ENCODE measurements at places on chromosomes 12 and 14. TPM values are rescaled to one million over a fixed set of nuclear protein-coding genes. Genes with fewer than 3 reads are reported as not detected.

- no peaks in the 10 kb centered on the region for H3K27me3 ChIP-seq
- H3K36me3 ChIP-seq: no peaks in the 10 kb centered on the region
- H3K4me1 ChIP-seq: no peaks in the 10 kb centered on the region
- H3K4me3 ChIP-seq: no peak overlapping the region
- H3K27ac ChIP-seq: no peak overlapping the region
Measured at GRCh38 chr12:99367181-99367580, 280.4 kb upstream of the GARIN6 start.

KRAS gene
- total RNA-seq: 84.4 TPM

- H3K36me3 ChIP-seq: no peaks in the 10 kb centered on the region
- H3K27me3 ChIP-seq: no peaks in the 10 kb centered on the region
- DNase-seq: no peak
- no peaks in the 10 kb centered on the region for H3K4me1 ChIP-seq
- no peak overlapping the region for H3K27ac ChIP-seq
- no peak overlapping the region for H3K4me3 ChIP-seq
Measured at GRCh38 chr14:104554088-104554607, 25.4 kb upstream of the C14orf180 start.

DNA sequence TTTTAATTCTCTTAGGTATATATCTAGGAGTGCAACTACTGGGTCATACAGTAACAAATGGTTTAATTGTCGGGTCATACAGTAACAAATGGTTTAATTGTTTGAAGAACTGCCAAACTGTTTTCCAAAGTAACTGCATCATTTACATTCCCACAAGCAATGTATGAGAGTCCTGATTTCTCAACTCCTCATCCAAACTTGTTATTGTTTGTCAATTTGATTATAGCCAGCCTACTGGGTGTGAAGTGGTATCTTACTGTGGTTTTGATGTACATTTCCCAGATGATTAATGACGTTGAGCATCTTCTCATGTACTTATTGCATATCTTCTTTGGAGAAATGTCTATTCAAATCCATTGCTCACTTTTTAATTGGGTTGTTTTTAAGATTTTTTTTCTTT lies 67.6 kb upstream of the CFL2 start:
- H3K27ac ChIP-seq: no peak overlapping the region
- H3K36me3 ChIP-seq: peaks cover 7% of the 10 kb centered on the region
- DNase-seq: no peak
- no peak overlapping the region for H3K4me3 ChIP-seq
- H3K4me1 ChIP-seq: no peaks in the 10 kb centered on the region

KRT3 gene
- not detected for total RNA-seq

DNA sequence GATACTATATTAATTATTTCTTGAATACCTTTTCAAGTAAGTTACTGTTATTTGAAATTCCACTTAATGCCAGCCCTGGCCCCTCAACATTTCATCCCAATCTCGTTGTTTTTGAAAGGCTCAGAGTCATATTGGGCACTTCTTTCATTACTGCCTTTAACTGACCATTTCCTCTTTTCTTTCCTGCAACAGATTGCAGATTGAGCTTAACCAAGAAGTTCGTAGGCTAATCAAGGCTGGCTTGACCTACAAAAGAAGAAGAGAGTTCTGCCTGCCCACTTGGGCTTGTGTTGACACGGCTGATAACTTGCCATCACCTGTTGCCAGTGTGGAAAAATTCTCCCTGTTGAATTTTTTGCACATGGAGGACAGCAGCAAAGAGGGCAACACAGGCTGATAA lies 91.0 kb downstream of the FLRT2 start:
- no peak for DNase-seq
- H3K4me3 ChIP-seq: no peak overlapping the region
- no peaks in the 10 kb centered on the region for H3K36me3 ChIP-seq
- H3K4me1 ChIP-seq: no peaks in the 10 kb centered on the region

GRCh38 chr14:99546234-99546879 lies 57.6 kb downstream of the CCDC85C start:
- H3K27ac ChIP-seq: no peak overlapping the region
- DNase-seq: no peak
- H3K4me1 ChIP-seq: no peaks in the 10 kb centered on the region
- H3K36me3 ChIP-seq: no peaks in the 10 kb centered on the region
- H3K27me3 ChIP-seq: no peaks in the 10 kb centered on the region
- H3K4me3 ChIP-seq: no peak overlapping the region

DNA sequence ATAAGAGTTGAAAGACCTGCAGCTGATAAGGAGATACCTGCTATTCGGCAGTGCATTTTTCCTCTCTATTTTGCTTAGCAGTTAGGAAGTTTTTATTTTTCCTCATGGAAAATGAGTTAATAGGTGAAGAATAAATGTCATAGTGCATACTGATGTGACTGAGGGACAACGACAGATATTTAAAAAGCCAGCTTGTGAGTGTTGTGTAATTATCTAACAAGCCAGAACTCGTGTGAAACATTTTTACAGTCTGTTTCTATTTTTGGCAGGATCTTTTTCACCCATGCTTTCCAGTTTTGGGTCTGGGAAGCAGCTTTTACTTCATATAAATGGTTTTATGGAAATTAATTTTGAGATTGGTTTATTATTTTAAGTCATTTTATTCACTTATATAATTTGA lies 2.9 kb downstream of the FBXO34 start:
- H3K4me3 ChIP-seq: no peak overlapping the region
- H3K4me1 ChIP-seq: peaks cover 13% of the 10 kb centered on the region
- no peak for DNase-seq
- no peak overlapping the region for H3K27ac ChIP-seq
- no peaks in the 10 kb centered on the region for H3K27me3 ChIP-seq
- no peaks in the 10 kb centered on the region for H3K36me3 ChIP-seq

GRCh38 chr14:59292921-59293534 lies 104.6 kb downstream of the DAAM1 start:
- H3K36me3 ChIP-seq: no peaks in the 10 kb centered on the region
- no peak overlapping the region for H3K27ac ChIP-seq
- H3K27me3 ChIP-seq: no peaks in the 10 kb centered on the region
- no peak for DNase-seq

DNA sequence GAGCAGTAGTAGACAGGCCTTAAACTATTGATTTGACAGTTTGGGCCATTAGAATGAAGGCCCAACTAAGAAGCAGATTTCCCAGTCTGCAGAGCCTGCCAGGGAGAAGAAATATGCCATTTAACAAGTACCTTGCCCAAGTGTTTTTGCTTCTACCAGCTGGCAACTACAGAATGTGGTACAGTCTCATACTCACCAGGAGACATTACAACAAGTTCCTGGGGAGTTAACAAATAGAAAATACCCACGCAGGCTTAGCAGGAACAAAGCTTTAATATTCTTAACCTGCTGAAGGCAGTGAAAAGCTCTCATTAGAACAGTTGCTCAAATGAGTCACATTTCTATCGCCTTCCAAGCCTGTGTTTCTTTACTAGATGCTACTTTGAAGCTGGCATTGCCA lies 241.0 kb downstream of the TMEM117 start:
- no peak overlapping the region for H3K4me3 ChIP-seq
- H3K27ac ChIP-seq: no peak overlapping the region
- H3K27me3 ChIP-seq: no peaks in the 10 kb centered on the region
- H3K36me3 ChIP-seq: no peaks in the 10 kb centered on the region
- DNase-seq: no peak
- no peaks in the 10 kb centered on the region for H3K4me1 ChIP-seq

ETFBKMT gene
- 5.2 TPM for total RNA-seq

GRCh38 chr12:129237881-129238280 lies 384.6 kb downstream of the GLT1D1 start:
- no peaks in the 10 kb centered on the region for H3K4me1 ChIP-seq
- no peaks in the 10 kb centered on the region for H3K36me3 ChIP-seq
- no peak overlapping the region for H3K4me3 ChIP-seq
- H3K27me3 ChIP-seq: no peaks in the 10 kb centered on the region
- H3K27ac ChIP-seq: no peak overlapping the region

DNA sequence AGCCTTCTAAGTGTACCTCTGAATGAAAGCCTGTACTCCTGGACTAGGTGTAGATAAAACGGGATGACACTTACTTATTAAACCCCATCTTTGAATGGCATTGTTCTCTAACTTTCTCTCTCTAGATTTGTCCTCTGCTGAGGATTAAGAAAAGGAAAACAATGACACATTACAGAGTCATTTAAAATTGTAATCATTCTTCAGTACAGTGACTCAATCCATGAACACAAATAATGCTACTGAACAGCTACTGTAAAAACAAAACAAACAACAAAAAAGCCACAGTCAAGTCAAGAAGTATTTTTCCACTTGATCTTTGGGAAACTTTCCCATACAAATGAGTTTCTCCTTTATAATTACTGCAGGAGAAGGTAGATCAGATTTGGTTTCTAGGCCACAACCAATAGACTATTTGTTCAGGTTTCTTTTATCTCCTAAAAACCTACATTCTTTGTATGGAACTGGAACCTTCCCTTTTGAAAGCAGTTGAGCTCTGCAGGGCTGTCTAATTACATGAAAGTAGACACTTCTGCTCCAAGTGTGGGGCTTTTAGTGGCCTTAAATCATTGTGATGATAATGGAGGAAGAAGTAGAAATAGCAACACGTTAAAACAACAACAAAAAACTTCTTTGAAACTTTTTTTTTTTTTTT lies 219.1 kb downstream of the ESR2 start:
- DNase-seq: no peak
- H3K4me3 ChIP-seq: no peak overlapping the region
- H3K36me3 ChIP-seq: peaks cover 5% of the 10 kb centered on the region
- no peaks in the 10 kb centered on the region for H3K4me1 ChIP-seq
- H3K27ac ChIP-seq: no peak overlapping the region
- no peaks in the 10 kb centered on the region for H3K27me3 ChIP-seq

RNASE1 gene
- total RNA-seq: 244 TPM

DNA sequence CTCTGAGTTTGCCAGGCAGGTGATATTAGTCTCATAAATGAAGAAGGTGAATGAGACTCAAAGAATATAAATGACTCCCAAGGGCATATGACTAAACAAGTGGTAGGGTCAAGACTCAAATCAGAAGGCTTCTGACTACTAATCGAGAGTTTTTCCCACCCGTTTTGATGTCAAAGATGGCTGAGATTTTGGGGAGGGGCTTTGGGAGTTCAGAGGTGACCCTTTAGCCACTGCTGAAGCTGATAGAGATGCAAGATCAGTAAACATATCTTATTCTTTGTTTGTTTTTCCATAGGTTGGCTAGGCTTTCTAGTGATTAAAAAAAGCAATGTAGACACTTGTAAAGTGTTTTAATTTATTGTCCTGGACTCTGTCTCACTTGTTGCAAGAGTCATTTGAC lies 239.6 kb upstream of the PLEKHG7 start:
- H3K4me3 ChIP-seq: no peak overlapping the region
- no peaks in the 10 kb centered on the region for H3K27me3 ChIP-seq
- H3K36me3 ChIP-seq: no peaks in the 10 kb centered on the region

- H3K27me3 ChIP-seq: no peaks in the 10 kb centered on the region
- DNase-seq: no peak
- no peaks in the 10 kb centered on the region for H3K36me3 ChIP-seq
Measured at GRCh38 chr12:10283027-10283426, 24.6 kb upstream of the KLRD1 start.

DHH gene
- 0.29 TPM for total RNA-seq

FIGNL2 gene
- total RNA-seq: 0.30 TPM

SLC15A4 gene
- 12.8 TPM for total RNA-seq

DNA sequence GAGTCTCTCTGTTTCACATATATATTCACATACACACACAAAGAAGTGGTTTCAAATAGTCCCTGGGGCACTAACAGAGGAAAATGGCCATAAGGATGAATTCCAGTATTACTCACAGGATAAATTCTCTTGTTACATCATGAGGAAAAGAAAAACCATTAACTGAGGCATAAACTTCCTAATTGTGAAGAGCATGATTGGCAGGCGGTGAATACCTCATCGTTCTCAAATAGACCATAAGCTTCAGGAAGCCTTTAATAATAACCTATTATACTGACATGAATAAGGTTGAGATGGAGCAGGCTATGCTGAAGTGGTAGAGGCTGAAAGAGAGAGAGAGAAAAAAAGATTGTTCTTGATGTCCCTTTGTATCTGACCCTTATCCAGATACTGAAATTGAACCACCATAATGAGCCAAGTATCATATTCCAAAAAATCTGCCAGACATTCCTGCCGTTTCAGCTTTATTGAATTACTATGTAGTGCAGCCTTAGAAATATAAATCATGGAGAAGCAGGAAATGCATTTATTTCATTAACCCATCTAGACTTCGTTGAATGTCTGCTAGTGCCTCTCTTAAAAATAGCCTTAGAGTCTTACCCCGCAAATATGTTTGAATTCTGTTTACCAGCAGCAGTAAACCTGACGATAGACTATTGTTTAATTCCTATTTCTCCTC lies 86.8 kb downstream of the NUAK1 start:
- H3K27me3 ChIP-seq: no peaks in the 10 kb centered on the region
- no peaks in the 10 kb centered on the region for H3K4me1 ChIP-seq
- H3K36me3 ChIP-seq: no peaks in the 10 kb centered on the region
- H3K4me3 ChIP-seq: no peak overlapping the region
- DNase-seq: no peak
- no peak overlapping the region for H3K27ac ChIP-seq

CCDC85C gene
- 73.4 TPM for total RNA-seq

DNA sequence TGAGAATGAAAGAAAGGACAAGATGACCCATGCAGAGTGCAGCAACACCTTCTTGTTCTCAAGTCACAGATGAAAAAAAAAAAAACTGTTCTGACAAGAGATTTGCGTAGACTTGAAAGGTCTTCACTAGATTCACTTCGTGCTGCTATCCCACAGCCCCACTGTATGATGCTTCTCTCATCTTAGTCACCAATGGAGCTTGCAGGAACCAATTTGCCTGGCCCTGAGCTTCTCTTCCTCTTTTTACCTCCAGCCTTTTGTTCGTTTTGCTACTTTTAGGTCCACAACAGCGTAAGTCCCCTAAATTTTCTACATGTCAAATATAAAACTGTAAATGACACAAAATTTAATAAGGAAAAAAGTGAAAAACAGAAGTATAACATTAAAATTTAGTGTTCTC lies 107.9 kb upstream of the NAP1L1 start:
- no peaks in the 10 kb centered on the region for H3K36me3 ChIP-seq
- no peak for DNase-seq
- H3K27me3 ChIP-seq: no peaks in the 10 kb centered on the region
- H3K4me1 ChIP-seq: no peaks in the 10 kb centered on the region
- H3K4me3 ChIP-seq: no peak overlapping the region

- no peak overlapping the region for H3K4me3 ChIP-seq
- DNase-seq: no peak
- no peaks in the 10 kb centered on the region for H3K4me1 ChIP-seq
- H3K27me3 ChIP-seq: no peaks in the 10 kb centered on the region
Measured at GRCh38 chr12:132723764-132724140, 13.1 kb downstream of the PGAM5 start.

DNA sequence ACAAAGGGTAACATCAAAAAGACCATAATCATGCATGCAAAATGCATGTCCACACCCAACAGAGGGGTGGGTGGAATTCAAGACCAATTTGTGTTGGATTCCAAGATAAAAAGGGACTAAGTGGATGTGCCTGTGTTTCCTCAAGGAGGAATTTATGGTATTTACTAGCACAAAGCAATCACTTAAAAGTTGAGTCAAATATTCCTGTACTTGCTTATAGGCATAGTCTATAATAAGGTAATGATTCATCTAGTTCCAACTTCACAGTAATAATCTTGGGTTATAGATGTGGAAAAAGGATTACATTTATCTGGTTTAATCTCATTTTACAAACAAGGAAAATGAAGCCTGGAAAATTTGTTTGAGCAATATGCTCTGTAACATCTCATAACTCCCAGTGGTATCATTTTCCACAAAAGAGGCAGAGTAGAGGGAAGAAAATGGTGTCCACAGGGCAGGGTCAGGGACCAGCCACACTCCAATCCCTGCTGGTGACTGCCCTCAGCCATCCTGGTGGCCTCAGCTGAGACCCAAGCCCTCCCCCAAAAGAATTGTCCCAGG lies 80.8 kb upstream of the REP15 start:
- H3K36me3 ChIP-seq: no peaks in the 10 kb centered on the region
- H3K4me3 ChIP-seq: no peak overlapping the region
- H3K27ac ChIP-seq: no peak overlapping the region
- no peaks in the 10 kb centered on the region for H3K4me1 ChIP-seq

Measured in colonic mucosa (tissue), 4 donors.